ENCODE measurements at places on chromosomes 1 and 21.

DNA sequence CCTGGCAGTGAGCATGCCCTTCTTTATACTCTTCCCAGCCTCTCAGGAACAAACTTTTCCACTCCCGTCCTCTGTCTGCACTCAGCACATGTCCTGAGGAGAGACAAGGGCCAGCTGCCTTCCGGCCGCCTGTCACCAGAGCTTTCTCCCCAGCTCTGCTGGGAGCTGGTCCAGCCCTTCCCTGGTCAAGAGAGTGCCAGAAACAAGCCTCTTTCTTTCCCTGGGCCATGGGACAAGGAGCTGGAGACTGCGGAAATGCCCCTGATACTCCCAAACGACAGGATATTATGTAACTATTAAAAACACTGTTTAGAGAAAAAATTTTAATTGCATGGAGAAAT, 10.4 kb downstream of the LAMB3 start:
- no peak for DNase-seq

- DNase-seq, result no peak
These were observed 182.3 kb upstream of the GALNT2 start for GRCh38 chr1:229884765-229885164.

GRCh38 chr1:183180634-183181056, 5.4 kb upstream of the LAMC2 start:
- DNase-seq, result peak; percentile 43

DNA sequence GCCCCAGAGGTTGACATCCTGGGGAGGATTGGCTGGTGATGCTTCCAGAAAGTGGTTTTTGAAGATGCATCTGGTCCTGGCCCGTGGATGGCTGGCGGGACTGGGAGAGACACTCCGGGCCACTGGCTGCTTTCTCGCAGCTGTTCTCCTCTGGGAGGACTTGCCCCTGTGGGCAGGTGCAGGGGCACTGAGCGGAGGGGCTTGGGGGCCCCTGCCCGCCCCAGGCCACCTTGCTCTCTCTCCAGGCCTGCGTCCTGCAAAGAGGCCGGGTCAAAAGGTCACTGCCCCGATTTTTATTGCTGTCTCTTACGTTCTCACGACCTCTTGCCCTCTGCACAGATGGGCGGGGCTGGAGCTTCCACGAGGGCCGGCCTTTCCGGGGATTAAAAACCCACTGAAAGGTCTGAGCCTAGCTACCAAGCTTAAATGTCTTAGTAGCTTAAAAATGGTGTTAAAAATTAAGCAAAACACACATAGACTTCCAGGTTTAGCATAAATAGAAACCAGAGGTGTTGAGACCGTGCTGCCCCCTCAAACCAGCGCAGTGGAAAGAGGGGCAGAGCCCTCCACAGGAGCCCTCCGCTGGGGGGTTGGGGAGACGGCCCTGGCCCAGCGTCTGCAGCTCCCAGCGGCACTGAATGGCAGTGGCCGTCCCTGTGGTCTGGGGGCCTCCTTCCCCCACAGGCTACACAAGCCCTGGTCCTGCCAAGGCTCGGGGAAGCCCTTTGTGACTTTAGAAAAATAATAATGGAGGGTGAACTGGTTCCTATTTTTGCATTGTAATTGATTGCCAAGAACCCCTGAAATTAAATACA, 43.9 kb downstream of the SKI start:
- no peak for DNase-seq

GRCh38 chr1:20663365-20663764, 2.2 kb upstream of the DDOST start:
- DNase-seq, result no peak

- no peak for DNase-seq
These were observed 156.8 kb upstream of the GORAB start for GRCh38 chr1:170375082-170375723.

DNA sequence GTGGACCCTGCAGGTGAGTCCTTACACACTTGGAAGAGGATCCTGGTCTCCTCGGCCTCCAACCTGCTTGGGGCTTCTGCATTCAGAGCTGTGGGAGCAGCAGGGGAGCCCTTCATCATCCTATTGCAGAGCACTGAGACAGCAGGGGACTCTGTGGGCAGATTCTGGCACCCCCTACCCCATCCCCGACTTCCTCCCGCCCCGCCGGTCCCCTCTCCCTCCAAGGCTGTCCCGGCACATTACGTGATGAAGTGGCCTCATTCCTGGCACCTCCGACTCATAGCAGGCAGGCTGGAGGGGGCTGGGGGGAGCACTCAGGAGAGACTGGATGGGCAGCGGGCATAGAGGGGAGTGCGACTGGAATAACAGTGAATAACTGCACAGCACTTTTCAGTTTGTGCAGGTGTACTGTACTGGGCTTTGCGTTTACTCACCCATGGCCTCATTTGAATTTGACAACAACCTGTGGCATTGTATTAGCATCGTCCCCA, 394.1 kb downstream of the MATN1 start:
- DNase-seq, result no peak

DNA sequence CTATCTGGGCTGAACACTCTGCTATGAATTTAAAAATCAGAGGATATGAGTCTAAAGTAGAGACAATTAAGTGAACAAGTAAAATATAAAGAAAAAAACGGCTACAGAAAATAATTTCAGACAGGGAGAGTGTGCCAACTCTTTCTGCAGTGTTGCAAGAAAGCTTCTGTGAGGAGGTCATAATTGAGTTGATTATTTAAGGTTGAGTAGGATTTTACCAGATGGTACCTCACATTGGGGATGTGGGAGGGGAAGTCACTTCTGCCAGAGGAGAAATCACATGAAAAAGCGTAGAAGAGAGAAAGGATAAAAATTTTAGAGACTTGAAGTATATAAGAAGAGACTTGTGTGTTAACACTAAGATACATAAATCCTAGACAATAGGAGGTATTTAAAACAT, 238.0 kb upstream of the NCAM2 start:
- DNase-seq, result no peak

GRCh38 chr1:244165021-244165420, 113.9 kb downstream of the ZBTB18 start:
- no peak for DNase-seq

DNA sequence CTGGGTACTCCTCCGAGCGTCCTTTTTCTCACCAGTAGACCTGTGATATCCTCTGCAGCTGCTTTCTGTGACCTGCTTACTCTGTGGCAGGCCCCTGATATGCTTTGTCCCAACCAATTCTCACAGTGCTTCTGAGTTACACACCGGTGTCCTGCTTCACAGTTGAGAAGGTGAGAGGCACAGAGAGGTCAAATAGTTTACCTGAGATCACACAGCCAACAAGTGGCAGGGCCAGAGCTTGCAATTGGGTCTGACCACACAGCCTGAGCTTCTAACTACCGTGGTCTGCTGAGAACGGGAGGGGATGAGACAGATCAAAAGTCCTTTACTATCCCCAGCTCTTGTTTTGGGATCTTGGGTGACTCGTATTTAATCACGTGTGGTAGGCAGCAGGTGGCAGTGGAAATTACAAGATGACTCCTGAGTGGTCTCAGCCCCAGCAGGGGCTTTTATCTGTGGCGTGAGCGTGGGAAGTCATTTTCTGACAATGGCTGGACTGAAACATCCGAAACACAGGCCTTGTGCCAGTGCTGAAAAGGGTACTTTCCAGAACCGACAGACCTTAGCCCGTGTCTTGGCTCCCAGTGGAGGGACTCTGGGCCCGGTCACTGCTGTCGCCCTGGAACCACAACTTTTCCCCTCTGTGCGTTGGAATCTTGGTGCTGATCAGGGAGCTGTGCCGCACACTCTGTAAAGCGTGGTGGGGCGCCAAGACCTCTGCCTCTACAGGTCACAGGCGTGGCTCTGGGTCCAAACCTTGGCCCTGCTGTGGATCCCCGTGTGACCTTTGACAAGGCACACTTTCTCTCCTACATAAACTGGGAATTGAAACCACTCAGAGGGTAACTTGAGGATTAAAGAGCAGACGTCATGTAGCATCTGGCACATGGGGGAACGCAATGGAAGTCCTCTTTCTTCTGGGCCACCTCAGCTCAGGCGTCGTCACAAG, 11.9 kb downstream of the THEMIS2 start:
- peak; percentile 30 for DNase-seq

GRCh38 chr21:33070998-33071769, 1.2 kb downstream of the OLIG1 start:
- peak; percentile 31 for DNase-seq

DNA sequence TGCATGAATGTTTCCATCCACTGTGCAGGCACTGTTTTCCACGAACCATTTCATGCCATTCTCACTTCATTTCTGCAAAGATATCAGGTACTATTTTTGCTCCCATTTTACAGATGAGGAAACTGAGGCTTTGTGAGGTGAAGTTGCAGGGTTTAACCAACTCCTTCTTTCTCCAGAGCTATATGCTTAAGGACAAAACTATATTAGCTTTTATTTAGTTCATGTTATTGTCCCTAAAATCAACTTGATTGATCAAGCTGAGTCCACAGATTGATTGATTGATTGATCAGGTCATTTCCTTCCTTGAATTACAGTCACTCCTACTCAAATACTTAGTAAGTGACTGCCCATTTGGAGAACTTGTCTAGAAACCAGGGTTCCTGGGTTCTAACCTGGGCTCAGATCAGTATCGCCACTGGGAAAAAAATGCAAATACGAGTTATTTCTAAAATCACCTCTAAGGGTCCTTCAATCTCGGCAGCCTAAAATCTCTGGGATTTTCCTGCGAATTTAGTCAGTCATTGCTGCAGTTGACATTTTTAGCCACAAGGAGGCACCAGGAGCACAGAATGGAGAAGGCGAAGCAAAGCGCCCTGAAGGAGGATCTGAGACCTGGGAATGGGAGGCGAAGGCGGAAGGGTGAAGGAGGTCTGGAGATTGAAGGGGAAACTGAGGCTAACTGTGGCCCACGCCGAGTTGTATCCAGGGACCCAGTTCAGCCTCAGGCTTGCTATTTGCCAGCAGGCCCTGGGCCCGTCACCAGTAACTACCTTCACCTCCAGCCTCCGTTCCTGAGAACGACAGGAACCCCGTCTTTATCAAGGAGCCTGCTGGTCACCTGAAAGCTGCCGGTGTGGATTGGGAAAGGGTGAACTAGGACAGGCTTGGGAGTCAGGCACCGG, 14.3 kb upstream of the MUL1 start:
- peak; percentile 72 for DNase-seq

DNA sequence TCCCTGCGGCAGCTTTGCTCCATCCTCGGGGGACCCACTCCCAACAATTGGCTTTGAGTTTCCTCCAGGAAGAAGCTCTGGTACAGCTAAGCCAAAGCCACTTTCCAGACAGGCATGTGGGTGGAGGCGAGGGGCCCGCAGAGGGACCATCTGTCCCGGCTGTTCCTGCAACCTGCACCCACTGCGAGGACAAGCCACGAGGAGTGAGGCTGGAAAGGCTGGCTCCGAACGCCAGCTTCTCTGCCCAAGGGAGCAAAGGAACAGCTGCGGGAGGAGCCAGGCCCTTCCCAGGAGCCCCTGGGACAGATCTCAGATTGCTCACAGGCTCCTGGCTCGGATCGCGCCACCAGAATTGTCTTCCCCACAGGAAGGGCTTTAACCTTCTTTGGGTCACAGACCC, 28.3 kb upstream of the PEF1 start:
- DNase-seq, result no peak

- DNase-seq, result no peak
These were observed 57.0 kb downstream of the YARS1 start for GRCh38 chr1:32759997-32760623.

DNA sequence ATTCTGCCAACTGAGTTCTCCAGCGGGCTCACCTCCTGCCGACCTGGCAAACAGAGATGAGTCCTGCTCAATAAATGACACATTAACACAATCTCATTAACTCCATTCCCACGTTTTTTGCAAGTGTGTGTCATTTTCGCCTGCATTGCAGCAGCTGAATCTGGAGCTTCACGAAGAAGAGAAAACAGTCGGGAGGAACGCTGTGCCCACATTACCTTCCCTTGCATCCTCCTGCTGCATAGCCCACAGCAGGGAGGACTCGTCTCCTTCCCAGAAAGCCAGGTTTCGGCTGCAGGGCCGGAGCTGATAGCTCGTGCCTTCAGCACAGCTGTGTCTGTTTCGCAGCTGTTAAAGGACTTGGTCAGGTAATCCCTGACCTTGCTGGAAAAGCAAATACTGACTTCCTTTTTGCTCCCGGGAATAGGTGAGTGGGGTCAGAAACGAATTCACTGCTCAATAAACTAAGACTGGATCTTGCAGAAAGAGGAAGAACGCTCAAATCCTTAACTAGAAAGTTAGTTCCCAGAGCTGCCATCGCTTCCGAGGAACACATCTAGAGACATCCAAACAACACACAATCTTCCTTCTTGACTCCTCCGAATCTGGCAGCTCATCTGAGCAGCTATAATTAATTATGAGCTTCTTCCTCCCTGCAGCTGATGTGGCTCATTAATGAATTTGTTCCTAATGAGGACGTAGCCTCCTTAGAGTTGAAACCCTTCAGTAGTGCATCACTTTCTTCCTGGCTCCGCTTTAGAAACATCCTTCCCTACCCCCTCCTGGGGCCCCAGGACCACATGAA, 33.0 kb downstream of the KANK4 start:
- DNase-seq, result no peak

DNA sequence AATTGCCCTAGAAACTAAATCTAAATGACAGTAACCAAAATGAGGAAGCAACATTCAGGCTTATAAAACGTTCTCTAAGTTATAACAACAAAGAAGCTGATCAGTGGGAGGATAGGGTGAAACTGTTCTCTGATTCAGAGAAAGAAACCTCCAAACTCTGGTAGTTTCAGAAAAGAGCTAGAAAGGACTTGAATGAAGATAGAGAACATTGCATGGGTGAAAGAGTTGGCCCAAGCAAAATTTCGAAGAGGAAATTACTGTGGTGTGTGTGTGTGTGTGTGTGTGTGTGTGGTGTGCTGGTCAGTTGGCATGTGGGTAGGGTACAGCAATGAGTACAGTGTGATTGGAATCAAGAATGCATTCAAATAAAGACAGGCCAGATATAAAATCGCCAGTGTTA, 16.5 kb upstream of the SPAG17 start:
- no peak for DNase-seq

- no peak for DNase-seq
These were observed 10.2 kb upstream of the METTL18 start for GRCh38 chr1:169804941-169805340.

- DNase-seq, result peak; percentile 71
These were observed 26.8 kb downstream of the TMEM201 start for GRCh38 chr1:9615316-9616063.

DNA sequence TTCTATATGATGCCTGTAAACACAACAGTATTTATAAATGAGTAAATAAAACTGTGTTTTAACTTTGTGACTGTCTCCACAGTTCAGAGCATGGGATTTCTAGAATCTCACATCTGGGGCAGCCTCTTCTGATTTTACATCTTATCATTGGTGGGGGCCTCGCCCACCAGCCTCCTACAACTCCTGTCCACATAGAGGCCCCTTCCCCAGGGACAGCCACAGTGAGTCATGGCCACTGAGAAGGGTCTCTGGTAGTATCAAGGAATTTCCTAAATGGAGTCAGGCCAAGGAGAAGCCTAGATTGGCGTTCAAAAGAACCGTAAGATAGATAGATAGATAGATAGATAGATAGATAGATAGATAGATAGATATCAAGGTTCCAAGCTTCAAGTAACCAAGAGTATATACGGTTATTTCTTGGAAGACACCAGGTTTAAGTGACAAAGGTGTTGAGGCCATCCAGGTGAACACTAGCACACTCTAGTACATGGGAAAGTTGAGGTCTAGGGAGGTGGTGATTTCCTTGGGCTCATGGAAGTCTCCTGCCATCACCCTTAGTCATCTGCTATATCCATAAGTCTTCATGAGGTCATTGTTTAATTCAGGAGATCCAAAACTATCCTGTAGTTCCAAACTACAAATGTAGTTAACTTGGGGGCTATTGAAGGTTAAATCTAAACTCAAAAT, 121.6 kb downstream of the SYT2 start:
- no peak for DNase-seq

- DNase-seq, result no peak
These were observed 29.9 kb downstream of the EPHA8 start for GRCh38 chr1:22592919-22593790.

Data from activated CD4-positive, alpha-beta memory T cell treated with anti-CD3 and anti-CD28 coated beads for 36 hours (primary cell).